Chondrocyte (in vitro differentiated cells): ENCODE measurements at places on chromosomes 3 and 15. TPM values are rescaled to one million over a fixed set of nuclear protein-coding genes. Genes with fewer than 3 reads are reported as not detected.

DNA sequence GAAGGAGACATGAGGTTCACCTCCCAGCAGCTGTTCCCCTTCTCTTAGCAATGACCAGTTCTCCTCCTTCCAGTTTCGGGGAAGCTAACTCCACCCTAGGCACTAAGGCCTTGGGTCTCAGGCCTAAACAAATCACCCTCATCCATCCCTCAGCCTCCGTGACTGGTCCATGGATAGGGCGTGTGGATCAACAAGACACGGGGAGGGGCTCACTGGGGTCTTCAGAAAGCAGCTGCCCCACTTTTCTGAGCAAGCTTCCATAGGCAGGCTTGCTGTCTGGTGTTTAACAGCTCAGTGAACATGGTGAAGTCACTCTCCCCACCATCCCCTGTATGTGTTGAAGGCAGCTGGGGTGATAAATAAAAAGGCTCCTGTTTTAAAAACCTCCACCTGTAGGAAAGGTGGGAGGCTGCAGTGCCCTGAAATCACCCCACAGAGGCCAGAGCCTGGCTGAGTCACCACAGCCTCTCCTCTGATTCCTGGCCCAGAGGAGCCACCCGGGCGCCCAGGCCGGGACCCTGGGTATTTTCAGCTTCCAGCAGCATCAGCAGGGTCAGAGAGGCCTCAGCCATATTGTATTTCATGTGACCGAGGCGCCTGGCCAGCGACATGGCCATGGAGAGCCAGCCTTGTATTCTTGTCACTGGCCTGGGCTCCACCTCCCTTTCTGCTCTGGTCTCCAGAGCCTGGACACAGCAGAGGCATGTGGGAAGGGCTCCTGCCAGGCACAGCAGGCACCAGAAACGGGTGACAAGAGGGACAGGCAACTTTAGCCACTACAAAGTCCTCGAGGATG lies 60.3 kb upstream of the HERC1 start:
- no peak for DNase-seq

GRCh38 chr3:24662449-24663345 lies 168.0 kb upstream of the THRB start:
- no peak for DNase-seq

DNA sequence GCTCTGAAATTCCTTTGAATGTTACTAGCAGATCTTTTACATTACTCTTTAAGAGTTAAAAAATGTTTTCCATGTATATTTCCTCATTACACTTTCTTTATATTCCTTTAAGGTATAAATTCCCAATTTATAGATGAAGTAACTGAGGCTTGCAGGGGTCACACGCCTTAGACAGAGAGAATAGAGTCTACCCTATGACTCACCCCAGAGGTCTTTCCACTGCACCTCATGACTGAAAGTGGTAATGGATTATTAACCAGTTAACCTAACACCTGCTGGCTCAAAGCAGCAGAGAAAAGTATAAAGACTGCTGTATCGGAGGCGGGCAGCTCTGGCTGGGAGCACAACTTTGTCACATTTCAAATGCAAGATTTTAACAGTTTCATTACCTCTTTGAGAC lies 37.7 kb downstream of the LDHAL6B start:
- DNase-seq, result no peak

DNA sequence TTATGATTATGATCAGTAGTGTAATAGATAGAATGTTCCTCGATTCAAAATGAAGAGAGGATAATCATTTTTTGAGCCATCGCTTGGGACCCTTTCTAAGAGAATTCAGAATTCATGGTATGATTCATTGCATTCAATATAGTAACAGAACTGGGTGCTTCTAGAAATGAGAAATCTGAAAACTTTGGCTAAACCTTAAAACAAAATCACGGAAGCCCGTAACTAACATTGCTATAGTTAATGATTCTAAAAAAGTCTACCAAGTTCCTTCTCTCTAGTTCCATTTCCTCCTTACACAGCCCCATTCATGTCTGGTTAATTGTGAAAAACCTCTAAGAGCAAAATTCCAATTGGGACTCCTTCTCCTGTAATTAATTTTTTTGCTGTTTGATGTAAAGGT lies 217.1 kb downstream of the GBE1 start:
- no peak for DNase-seq

- no peak for DNase-seq
Observed at GRCh38 chr3:102104033-102104432, 254.7 kb downstream of the NFKBIZ start.

GRCh38 chr3:70982700-70983140 lies 600.8 kb downstream of the FOXP1 start:
- DNase-seq, result no peak

DNA sequence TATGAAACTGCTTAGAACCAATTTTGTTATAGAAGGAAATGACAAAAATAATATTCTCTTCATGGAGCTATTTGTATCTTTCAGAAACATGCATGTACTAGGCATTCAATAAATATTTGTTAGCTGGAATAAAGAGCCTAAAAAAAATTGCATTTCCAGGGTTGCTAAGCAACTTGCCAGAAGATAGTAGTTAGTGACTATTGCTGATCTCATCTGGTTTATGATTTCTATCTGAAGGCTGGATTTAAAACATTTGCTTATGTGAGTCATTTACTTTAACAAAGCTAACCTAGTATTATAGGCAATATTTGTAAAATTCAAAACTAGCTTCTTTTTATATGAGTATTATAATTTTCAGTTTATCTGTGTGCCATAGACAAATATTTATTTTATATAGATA lies 78.3 kb downstream of the NAALADL2 start:
- DNase-seq, result no peak

DNA sequence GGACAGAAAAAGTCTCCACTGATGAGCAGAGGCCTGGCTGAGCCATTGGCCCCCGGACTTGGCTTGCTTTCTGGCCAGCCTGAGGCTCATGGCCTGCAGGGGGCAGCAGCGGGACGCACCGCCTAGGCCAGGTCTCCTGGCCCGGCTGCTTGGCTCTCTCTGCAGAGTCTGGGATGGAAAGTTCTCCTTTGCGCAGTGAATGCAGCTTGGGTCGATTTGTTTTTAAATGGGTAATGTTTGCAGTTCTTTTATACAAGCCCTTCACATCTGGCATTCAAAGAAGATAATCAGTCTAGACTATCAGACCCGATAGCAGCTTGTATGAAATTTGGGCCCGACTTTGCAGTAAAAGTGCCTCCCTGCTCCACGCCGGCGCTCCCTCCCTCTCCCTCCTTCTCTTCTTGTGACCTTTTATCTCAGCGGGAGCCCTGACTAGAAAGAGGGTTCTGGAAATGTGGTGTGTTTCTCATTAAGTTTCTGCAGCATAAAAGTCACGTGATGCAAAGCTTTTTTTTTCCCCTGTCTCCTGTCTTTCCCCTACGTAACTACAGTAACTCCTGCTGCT lies 59.9 kb downstream of the ZNF621 start:
- DNase-seq, result no peak

GRCh38 chr15:76158815-76159214 lies 99.0 kb downstream of the TMEM266 start:
- DNase-seq, result no peak

MASP1 gene
- 0.34 to 2.0 TPM (median 0.92 TPM) in 3 replicates for total RNA-seq

GRIP2 gene
- 0.20 to 0.63 TPM in 2 of 3 replicates, not detected in the other for total RNA-seq

DNAH12 gene
- 0.02 to 0.29 TPM (median 0.15 TPM) in 3 replicates for total RNA-seq

C3orf85 gene
- total RNA-seq, result not detected in 3 replicates

GRAMD1C gene
- 1.2 to 2.3 TPM (median 1.6 TPM) in 3 replicates for total RNA-seq

SPINT1 gene
- total RNA-seq, result 0.87 to 2.0 TPM (median 0.87 TPM) in 3 replicates
